ENCODE measurements at places on chromosomes 2 and 18.

- peak; percentile 27 for DNase-seq
These were observed 2.1 kb upstream of the PCBP1 start for GRCh38 chr2:70084973-70085710.

GRCh38 chr2:16142383-16143361, 202.3 kb downstream of the MYCN start:
- no peak for DNase-seq

- no peak for DNase-seq
These were observed 48.4 kb upstream of the B3GNT7 start for GRCh38 chr2:231347081-231347480.

DNA sequence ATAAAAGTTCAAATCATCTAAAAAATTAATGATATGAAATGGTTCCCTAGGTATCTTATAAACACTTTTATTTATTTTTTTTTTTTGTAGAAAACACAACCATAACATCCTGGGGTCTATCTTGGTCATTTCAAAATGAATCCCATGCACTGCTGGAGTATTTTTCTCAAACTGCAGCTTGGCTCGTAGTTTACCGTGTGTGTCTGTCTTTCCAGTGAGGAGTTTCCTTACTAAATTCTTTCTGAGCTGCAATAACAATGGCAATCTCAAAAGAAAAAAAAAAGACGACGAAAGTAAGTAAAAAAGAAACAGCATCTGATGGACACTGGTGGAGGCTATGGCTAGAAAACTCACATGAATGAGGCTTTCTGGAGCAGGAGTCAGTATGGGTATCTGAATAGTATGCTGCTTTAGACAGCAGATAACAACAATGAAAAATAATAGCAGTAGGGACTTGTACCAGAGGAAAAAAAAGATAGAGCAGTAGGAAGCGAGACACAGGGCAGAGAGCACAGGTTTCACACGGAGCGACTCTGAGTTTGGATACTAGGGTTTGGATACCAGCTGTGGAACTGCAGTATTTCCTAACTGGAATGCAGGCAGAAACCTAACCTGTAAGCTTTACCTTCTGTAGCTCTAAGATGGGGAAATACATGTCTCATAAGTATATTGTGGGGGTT, 43.5 kb downstream of the CALCRL start:
- DNase-seq = no peak

DNA sequence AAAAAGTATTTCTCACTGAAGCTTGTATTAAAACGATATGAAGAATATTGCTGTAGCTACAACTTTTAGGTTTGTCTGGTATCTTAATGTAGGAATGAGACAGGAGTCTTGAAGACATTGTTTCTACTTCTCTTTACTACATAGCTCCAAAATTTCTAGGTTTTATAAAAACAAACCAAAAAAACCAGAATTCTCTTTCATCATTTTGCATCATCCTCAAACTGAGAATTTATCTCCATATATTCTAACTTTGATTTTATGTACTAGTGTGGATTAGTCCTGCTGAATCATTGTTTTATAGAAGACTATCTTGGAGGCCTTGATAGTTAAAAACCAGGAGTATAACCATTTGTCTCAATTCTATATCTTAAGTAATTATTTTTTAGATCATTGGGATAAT, 100.2 kb downstream of the ICA1L start:
- no peak for DNase-seq

DNA sequence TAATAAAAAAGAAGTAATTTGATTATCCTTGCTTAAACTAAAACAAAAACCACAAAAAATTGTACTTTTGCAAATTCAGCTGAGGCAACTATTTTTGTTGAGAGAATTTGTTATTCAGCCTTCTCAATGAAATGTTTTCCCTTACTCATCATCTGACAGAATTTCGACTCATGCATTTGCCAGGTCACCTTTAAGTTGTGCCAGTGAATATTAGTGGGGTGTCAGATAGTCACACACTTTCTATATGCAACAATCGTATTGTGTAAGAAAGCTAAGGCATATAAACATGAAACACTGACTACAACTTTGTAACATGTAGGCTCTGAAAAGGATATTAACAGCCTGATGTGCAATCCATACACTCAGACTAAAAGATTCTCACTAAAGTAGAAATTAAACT, 1653.1 kb upstream of the SLC39A10 start:
- DNase-seq = no peak

- no peak for DNase-seq
These were observed 80.7 kb downstream of the PTPN2 start for GRCh38 chr18:12803069-12803936.

DNA sequence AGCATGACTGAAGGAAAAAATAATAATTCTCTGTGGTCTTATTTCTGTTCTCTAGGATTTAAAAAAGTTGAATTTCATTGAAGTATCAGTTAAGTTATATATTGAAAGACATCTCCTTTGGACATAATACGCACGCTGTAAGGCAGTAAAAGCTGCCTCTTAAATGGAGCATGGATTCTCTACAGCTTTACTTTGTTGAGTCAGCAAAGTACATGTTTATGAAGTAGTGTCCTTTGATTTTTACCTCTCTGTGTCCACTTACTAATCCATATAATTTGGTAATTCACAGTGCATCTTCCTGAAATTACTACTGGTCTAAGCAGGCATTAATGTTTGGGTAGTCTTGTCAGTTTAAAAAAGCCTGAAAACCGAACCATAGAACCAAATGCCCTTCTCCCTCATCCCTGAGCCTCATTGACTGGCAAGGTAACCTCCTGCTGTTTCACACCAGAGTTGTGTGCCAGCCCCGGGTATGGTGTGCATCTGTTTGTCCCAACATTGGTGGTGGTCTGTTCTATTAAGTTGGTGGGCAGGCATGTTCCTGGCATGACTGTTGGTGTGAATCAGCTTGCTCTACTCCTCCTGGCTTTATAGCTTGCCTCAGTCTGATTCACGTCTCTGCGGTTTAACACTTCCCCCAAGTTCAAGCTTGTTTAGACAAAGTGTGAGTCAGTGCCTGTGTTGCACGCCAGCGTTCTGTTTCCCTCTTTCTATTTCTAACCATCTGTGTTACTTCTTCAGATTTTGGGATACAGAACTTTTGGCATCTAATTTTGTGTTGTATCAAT, 71.0 kb upstream of the ITM2C start:
- peak; percentile 27 for DNase-seq

DNA sequence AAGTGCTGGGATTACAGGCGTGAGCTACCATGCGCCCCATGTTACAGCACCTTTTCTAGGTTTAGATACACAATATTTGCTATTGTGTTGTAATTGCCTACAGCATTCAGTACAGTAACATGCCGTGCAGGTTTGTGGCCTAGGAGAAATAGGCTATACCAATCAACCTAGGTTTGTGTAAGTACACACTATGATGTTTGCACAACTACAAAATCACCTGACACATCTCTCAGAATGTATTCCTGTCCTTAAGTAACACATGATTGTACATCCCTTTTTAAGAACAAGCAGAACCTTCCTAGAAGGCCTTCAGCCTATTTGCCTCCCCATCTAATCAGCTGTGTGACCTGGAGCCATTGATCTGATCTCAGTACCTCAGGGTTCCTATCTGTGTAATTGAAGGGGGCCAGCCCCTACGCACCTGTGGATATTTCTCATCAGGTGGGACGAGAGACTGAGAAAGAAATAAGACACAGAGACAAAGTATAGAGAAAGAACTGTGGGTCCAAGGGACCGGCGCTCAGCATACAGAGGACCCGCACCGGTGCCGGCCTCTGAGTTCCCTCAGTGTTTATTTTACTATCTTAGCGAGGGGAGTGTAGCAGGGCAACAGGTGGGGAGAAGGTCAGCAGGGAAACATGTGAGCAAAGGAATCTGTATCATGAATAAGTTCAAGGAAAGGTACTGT, 18.7 kb upstream of the TMBIM1 start:
- DNase-seq = no peak

DNA sequence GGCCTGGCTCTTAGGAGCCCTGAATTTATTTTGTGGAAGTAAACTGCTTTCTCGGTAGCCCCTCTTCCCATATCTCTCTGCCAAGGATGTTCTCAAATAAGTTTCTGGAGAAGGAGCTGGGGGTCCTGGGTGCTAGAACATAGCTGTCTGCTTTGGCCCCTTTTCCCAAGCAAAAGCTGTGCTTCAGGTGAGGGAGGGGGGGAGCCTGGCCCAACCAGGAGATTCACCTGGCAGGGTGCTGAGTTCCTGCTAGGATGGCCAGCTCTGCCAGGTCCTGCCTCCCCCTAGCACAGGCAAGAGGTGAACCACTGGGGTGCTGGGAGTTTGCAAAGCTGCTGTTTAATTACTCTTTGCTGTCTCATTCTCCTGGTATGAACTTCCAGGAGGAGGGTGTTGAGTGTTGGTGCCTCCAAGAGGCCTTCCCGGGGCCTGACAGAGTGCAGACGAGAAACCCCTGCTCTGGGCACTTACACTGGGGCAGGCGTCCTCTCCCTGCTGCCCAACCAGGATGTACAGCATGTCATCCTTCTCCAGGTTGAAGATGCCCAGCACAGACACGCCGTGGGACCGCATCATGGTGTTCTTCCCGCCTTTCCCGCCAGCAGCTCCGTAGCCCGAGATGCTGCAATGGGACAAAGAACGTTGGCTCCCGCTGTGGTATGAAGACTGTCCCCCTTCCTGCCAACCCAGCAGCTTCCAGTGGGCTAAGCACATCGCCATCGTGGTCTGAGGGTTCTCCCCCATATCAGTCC, 124.2 kb downstream of the CLIP4 start:
- DNase-seq = no peak

DNA sequence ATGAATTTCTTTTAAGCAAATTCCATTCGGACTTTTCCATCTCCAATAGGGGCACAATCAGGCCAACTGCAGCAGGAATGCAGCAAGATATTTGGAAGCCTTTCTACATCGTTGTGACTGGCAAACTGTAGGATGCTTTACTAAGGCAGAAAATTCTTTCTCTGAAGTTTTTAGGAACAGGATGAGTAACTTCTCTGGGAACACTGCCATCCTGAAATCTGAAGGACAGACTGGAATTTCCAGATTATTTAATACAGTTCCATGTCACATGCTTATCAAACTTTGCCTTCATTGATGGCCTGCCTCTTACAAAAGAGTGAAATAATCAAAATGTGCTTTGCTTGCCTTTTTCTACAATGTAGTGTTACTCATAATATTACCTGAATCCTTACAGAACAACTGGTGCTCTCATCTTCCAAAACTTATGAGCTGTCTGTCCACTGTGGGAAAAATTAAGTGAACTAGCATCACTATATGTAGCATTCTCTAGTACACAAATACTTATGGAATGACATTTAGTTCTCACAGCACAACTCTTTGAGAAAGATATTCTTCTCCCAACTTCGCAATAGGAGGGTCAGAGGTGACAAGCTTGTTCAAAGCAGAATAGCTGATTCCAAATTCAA, 32.0 kb upstream of the MAP2 start:
- no peak for DNase-seq

- DNase-seq = no peak
These were observed 203.2 kb downstream of the GULP1 start for GRCh38 chr2:188494906-188495305.

DNA sequence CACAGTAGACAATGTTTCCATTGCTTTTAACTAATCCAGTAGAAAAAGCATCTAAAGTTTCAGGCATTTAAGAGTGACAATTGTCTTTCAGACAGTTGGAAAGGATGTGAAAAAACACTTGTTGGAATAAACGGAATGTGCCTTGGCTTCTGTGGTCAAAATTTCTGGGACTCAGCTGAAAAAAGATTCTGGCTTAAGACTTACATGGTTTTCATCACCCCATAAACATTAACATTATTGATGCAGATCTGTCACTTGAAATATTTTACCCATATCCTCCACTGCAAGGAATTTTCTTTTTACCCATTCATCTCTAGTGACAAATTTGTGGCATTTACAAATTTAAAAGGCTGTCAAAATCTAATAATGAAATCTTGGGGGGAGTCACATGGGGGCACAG, 166.0 kb downstream of the SRBD1 start:
- DNase-seq = no peak

- DNase-seq = no peak
These were observed 462.2 kb downstream of the BCL11A start for GRCh38 chr2:60091266-60091665.

GRCh38 chr18:37272226-37272625, 293.4 kb downstream of the CELF4 start:
- no peak for DNase-seq

DNA sequence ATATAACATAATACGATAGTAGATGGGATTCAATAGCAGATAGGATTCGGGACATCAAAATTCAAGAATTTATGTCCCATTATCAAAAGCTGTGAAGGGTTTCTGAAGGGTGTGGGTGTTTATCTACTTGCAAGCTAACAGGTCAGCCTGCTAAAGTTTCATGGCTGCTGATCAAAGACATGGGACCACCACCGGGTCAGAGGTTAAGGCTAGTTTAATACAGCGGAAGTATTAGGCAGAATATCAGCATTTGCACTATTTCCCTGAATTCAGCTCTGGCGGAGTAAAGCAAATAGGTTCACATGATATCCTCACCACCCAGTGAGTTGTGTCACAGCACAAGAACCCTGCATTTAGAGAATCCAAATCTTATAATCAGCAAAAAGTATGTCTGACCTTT, 82.5 kb downstream of the DSEL start:
- no peak for DNase-seq

GRCh38 chr2:64697297-64698176, 43.8 kb upstream of the SERTAD2 start:
- DNase-seq = no peak
